ENCODE measurements at places on chromosomes 4 and X.

DNA sequence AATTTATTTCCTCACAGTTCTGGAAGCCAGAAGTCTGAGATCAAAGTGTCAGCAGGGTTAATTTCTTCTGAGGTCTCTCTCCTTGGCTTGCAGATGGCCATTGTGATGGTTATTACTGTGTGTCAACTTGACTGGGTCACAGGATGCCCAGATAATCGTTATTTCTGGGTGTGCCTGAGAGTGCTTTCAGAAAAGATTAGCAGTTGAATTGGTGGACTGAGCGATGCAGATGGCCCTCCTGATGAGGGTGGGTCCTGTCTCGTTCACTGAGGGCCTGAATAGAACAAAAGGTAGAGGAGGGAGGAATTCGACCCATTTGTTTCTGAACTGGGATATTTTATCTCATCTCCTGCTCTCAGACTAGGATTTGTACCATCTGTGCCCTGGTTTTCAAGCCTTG is 15.7 kb downstream of the SMIM43 start:
- no peak for DNase-seq

- no peak for DNase-seq
Measured at GRCh38 chr4:26009502-26009901, 95.5 kb downstream of the SMIM20 start.

DNA sequence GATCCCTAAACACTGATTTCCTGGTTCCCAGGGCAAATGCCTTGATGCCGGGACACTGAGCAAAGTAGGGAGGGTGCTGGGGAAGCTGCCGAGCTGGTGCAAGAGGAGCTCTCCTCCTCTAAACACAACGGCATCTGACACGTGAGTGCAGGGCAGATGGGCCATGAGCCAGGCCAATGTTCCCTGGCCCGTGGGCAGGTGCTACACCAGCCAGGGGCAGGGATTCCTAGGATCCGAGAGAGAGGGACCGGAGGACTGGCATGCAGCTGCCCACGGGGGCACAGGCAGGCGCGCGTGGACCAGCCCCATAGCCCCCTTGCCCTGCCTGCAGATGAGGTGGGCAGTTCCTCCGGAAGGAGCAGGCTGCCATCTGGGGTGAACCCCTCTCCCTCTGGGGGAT is 66.8 kb upstream of the AFAP1 start:
- no peak for DNase-seq

DNA sequence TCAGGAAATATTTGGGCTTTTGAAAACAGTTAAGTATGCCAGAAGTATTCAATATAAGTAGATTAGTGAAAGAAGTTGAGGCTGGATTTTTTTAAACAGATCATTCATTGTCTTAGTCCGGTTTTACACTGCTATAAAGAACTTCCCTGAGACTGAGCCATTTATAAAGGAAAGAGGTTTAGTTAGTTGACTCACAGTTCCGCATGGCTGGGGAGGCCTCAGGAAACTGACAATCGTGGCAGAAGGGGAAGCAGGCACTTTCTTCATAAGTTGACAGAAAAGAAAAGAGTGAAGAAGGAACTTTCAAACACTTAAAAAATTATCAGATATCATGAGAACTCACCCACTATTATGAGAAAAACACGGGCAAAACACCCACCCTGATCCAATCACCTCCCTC is 31.1 kb upstream of the CYLC1 start:
- no peak for DNase-seq

- DNase-seq: no peak
Measured at GRCh38 chrX:136736690-136737089, 44.0 kb downstream of the ARHGEF6 start.

GRCh38 chrX:68570598-68570997 is 71.7 kb downstream of the YIPF6 start:
- DNase-seq: no peak

GRCh38 chrX:107686792-107687191 is 58.5 kb downstream of the PRPS1 start:
- DNase-seq: peak; percentile 20

GRCh38 chr4:186904101-186904500 is 180.4 kb upstream of the FAT1 start:
- peak; percentile 90 for DNase-seq

GRCh38 chrX:68438575-68438974 is 5.3 kb upstream of the OPHN1 start:
- DNase-seq: no peak

- peak; percentile 58 for DNase-seq
Measured at GRCh38 chr4:9762823-9763475, 18.5 kb upstream of the DRD5 start.

- DNase-seq: no peak
Measured at GRCh38 chr4:148015058-148015457, 283.2 kb downstream of the ARHGAP10 start.

GRCh38 chr4:1207157-1207470 is 34.7 kb upstream of the SPON2 start:
- no peak for DNase-seq

- DNase-seq: no peak
Measured at GRCh38 chrX:149758068-149758714, 15.7 kb upstream of the HSFX1 start.

DNA sequence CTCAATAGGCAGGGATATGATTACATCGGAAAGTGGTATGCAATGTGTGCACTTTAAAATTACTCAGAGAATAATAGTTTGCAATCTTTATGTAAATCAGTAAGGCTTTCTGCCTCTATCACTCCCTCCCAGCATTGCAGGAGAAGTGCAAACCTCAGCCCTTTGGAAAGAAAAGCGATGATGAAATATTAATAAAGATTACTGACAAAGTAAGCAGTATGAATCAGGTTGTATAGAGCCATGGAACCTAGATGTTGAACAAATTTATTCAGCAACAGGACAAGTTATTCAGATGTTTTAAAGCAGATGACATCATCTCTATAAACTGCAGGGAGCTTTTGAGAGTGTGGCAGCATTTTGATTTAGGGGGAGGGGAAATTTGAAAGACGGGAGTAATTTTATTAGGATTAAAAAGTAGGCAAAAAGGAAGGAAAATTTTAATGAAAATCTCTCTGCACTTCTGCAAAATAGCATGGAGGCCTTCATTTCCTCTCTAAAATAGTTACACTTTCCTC is 631.7 kb upstream of the GRIA3 start:
- DNase-seq: peak; percentile 65

GRCh38 chr4:73810191-73810590 is 26.3 kb upstream of the CXCL6 start:
- no peak for DNase-seq

DNA sequence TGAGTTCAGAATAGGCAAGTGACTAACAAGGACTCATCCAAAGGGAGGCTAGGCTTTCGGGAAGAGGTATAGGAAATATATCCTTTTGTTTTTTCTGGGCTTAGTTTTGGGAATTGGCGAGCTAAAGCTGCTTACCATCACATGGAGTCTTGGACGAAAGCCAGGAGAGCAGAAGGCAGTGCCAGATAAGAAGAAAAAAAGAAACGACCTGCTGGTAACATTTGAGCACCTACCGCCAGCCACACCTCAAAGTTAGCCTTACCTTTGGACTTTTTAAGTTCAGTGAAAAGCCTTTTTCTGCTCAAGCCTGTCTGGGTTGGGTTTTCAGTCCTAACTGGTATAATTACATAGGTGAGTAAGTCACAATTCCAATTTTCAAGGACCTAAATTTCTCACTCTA is 85.1 kb upstream of the LCORL start:
- DNase-seq: no peak

- no peak for DNase-seq
Measured at GRCh38 chr4:107187091-107187490, 151.0 kb upstream of the DKK2 start.

GRCh38 chr4:163462556-163462955 is 11.0 kb downstream of the TKTL2 start:
- DNase-seq: no peak

- DNase-seq: no peak
Measured at GRCh38 chr4:149993030-149993429, 85.2 kb upstream of the DCLK2 start.

- peak; percentile 74 for DNase-seq
Measured at GRCh38 chr4:4800646-4801408, 58.6 kb upstream of the MSX1 start.

DNA sequence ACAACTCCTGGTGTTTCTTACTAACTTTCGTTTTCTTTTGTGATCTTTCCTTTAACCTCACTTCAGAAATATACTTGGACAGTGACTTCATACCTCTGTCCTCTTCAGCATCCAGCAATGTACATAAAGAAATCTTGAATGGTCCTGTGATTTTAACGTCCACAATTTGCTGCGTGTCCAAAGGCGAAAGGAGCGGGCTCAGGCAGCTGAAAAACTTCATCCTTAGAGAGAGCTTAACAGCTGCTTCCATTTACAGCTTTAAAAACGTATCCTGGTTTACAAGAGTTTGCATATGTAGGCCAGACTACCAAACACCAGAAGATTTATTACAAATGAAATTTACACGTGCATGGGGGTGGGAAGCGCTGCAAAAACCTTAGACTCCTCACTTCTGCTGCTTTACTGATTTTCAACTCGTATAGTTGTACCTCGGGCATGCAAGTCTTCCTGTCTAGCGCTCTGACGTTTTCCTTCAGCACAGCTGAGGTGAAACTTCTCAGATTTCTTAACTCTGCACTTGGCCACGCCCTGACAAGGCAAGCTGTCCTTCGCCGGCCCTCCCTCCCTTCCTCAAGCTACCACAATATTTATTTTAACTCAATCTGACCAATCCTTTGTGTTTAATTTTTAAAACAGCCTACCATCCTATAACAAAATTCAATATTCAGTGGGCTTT is 406.4 kb downstream of the FAM47A start:
- DNase-seq: peak; percentile 7

GRCh38 chr4:140857111-140857510 is 100.9 kb upstream of the TBC1D9 start:
- DNase-seq: no peak

GRCh38 chr4:185115827-185116232 is 27.2 kb upstream of the SLC25A4 start:
- DNase-seq: peak; percentile 62

- DNase-seq: peak; percentile 48
Measured at GRCh38 chr4:20127626-20128025, 124.1 kb upstream of the SLIT2 start.

DNA sequence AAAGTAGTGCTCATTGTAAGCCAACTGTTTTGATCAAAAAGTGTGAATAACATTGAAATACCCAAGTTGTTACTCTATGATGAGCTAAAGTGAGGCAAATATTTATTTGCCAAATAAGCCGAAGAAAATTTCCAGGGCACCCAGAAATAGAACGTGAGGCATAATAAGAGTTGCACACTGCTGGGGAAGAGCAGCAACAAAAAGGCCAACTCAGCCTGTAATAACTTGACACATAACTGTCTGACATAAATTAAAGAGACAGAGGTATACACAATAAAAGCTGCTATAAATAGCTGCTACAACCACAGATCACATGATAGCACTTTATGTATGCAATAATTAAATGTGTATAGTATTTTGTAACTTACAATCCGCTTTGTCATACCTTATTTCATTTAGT is 2.0 kb upstream of the ABCB7 start:
- DNase-seq: no peak

- DNase-seq: no peak
Measured at GRCh38 chr4:40864531-40864930, 114.8 kb downstream of the NSUN7 start.

DNA sequence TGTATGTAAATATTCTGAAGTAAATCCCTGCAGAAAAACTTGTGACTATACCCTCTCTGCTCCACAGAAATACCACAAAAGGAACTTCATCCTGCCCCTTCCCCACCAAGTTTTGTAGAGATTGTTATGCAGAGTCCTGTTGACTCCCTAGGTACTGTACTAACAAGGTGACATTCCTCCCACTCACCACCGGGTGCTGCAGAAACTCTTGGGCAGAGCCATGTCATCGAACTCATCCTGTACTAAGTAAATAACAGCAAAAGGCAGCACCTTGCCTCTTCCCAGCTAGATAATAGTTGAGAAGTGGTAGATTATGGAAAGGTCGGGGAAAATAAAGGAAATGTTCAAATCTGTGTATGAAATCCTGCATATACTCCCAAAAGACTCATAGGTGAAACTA is 233.3 kb downstream of the STPG2 start:
- no peak for DNase-seq

GRCh38 chr4:88219099-88219498 is 60.7 kb upstream of the ABCG2 start:
- peak; percentile 38 for DNase-seq

GRCh38 chrX:15515931-15516330 is 15.3 kb downstream of the BMX start:
- no peak for DNase-seq

DNA sequence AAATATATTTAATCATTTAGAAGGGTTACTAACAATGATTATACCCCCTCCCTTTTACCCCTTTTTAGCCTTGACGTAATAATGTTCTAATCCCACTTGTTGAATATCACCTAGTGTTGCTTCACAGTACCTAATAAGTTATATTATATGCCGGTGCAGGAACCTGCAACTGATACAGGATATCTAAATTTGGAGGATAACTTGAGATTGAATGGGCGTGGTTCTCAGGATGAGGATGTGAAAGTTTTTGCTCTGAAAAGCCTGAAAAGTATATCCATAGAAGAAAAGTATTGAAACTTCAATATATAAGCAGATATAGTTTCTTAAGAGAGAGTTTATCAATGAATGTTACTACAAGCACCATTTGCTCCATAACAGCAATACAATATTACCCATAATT is 59.8 kb downstream of the ZNF711 start:
- DNase-seq: no peak

- peak; percentile 30 for DNase-seq
Measured at GRCh38 chr4:1767061-1767769, 25.9 kb upstream of the FGFR3 start.

DNA sequence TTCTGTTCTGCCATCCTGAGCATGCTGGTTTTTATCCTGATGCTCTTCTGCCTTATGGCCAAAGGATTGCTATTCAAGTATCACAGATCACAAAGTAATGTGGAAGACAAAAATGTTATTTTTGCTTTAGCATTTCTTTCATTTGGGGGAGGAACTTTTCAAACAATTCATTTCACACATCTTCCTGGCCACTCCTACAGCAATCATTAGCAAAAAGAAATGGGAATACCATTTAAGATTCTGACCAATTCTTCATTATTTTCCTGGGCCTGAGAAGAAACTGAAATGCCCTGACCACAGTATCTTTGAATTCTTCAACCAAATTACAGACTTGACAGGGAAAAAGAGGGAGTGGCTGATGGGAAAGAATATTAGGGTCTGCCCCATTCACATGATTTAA is 38.0 kb upstream of the GRID2 start:
- no peak for DNase-seq

- DNase-seq: no peak
Measured at GRCh38 chrX:149222040-149222439, 283.1 kb downstream of the IDS start.

GRCh38 chr4:28062562-28062961 is 1201.9 kb downstream of the STIM2 start:
- DNase-seq: no peak
